ENCODE measurements at places on chromosomes 4 and X. TPM values are rescaled to one million over a fixed set of nuclear protein-coding genes. Genes with fewer than 3 reads are reported as not detected.

- peak; percentile 75 for DNase-seq
Measured at GRCh38 chrX:136130931-136131833, 16.2 kb upstream of the FHL1 start.

GRCh38 chr4:57119054-57119651 lies 9.0 kb upstream of the IGFBP7 start:
- DNase-seq = peak; percentile 96

- DNase-seq = peak; percentile 73
Measured at GRCh38 chr4:70734168-70734954, 12.6 kb downstream of the RUFY3 start.

GRCh38 chr4:74237425-74237966 lies 70.8 kb upstream of the EPGN start:
- DNase-seq = no peak

- peak; percentile 80 for DNase-seq
Measured at GRCh38 chrX:24025741-24026403, 1.1 kb downstream of the KLHL15 start.

GRCh38 chr4:77695774-77696173 lies 90.2 kb downstream of the CXCL13 start:
- DNase-seq = peak; percentile 96

DNA sequence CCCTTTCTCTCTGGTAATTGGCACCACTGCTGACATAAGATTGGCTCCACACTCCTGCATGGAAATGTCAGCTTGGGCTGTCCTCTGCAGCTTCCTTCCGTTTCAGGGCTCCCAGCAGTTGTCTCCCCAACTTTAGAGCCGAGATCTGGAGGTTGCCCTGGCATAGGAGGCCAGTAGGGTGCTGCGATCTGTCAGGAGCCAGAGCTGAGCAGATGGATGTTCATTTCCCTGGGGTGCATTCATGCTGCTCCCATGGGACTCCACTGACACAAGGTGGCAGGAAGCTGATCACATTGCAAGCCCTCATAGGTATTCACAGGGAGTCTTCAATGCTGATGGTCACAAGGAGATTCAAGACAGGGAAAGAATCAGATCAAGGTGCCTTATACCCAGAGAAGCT lies 116.6 kb upstream of the RAI2 start:
- DNase-seq = no peak

DNA sequence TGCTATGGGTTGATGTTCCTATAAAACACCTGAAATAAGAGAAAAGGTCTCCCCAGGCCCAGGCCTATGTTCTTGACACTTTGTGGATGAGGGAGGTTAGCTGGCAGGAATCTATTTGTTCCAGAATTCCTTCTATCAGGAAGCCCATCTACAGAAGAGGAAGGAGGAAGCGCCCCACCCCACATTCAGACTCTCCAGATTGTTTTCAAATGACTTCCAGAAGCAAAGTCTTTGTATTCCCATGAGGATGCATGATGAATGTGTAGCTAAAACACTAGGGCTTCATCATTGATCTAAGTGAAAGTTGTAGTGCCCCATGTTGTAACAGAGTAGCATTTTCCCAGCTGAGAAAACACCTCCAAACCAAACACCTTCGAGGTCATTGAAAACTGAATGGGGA lies 16.4 kb downstream of the OTC start:
- DNase-seq = no peak

DNA sequence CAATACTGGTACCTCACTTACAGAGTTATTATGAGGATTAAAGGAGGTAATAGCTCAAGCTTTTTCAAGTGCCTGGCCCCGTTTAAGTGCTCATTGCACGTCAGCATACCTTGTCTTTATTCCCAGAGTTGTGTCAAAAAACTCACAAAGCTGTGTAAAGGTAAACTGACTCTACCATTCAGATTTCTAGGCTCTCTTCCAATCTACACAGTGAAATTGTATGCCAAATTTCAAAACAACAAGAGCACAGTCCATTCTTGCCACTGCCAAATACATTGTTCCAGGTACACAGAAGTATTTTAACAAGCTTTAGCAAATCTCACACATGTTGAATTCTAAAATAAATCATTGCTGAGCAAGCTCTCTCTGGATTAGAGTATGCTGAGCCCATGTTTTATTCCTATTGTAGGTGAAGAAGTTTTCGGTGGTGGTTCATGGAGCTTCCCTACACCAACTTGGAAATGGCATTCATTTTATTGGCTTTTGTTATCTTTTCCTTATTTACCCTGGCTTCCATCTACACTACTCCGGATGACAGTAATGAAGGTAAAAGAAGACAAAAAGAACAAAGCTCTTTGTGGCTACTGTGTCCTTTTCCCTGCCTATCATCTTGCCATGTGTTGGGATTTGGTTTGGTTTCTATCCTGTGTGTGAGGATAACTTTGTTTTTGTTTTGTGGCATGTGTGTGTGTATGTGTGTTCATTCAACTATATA lies 16.2 kb downstream of the SMIM31 start:
- no peak for DNase-seq

- peak; percentile 64 for DNase-seq
Measured at GRCh38 chr4:15162465-15163283, 160.4 kb downstream of the CPEB2 start.

GRCh38 chr4:41976775-41977516 lies 4.6 kb upstream of the DCAF4L1 start:
- DNase-seq = no peak

GRCh38 chrX:110026099-110026844 lies 23.4 kb downstream of the TMEM164 start:
- peak; percentile 18 for DNase-seq

- DNase-seq = no peak
Measured at GRCh38 chrX:112874614-112875013, 34.0 kb upstream of the AMOT start.

DNA sequence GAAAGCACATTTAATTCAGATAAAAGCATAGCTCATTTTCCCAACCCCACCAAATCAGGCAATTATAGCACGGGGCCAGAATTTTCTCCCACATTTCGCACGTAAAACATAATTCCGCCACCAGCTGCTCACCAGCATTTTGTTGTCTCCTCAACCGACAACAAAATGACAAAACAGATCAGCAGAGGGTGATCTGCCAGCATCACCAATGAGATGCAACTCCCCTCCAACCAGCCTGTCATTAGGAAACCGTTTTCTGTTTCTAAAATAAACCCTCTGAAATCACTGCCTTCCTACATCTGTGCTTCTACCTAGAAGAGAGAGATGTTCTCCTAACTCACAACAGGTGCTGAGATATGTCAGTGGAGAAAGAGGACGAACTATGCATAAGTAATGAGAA lies 654.8 kb upstream of the CPEB2 start:
- no peak for DNase-seq

DNA sequence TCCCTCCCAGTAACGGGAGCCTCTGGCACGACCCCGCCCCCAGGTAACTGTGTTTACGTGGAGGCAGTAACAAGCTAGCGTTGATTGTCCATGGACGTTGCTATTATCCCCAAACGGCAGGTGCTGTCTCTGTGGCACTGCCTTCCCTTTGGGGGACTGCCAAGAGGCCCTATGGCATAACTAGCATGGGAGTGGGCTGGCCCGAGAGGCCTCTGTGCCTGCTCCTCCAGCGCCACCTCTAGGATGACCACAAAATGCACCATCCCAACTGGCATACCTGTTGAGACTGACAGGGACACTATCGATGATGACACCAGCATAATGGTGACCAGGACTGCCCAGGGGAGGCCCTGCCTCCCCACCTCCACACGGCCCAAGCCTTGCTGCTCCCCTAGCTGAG lies 1.5 kb downstream of the SRPK3 start:
- DNase-seq = no peak

- DNase-seq = no peak
Measured at GRCh38 chrX:25277574-25277973, 261.8 kb upstream of the ARX start.

DNA sequence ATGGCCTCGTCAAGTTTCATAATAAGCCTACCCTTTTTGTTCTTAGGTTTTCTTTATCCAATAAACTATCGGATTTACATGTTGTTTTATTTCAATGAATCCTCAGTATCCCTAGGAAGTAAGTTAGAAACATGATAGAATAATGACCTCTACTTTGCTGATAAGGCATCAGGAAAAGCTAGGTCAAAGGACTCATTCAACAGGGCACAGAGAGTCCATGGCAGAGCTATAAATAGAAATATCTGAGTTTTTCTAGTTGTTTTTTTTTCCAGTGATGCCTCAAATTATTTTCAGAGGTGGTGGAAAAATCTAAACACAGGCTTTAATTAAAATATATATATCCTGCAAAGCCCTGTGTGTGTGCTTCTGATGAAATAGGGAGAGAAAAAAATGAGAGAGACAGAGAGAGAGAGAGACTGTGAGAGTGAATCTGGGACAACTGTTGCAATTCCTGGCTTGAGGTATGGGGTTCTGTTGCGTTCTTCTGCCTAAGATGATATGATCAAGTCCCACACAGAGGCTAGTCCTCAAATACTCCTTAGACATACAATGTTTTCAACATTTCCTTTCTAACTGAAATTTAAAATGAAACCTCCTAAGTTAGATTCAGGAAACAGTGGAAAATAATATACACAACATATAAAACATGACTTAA lies 139.9 kb downstream of the HDX start:
- peak; percentile 42 for DNase-seq

DNA sequence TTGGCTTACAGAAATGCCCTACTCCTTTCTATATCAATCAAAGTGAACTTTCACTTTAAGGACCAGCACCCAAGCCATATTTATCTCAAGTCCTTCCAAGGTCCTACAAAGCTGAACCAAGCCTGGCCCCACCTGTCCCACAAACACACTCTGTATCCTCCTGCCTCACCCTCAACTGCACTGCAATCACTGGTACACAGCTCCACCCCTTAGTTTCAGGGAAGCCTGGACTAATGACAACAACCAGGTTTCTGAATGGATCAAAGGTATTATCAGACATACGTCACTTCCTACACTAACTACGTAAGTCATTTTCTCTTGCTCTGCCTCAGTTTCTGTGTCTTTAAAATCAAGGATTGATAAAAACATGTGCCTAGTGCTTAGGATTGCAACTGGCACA lies 205.6 kb upstream of the HS3ST1 start:
- no peak for DNase-seq

DNA sequence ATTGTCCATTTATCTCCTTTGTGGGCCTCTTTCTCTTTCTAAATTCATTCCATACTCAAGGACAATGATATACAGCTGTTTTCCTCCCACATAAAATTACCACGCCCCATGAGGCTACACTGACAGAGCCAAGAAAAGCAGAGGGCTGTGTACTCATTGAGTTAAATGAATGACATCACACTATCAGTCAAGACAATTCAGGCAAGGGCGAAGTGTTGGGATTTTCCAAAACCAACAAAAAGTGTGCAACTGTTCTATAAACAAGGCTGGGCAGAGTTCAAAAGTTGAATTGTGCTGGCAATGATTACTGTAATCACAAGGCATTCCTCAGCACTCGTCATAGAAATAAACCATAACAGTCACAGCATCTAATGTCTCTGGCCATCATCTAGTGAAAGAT lies 799.6 kb upstream of the DIAPH2 start:
- DNase-seq = no peak

GRCh38 chr4:12472087-12472486 lies 1012.1 kb downstream of the RAB28 start:
- no peak for DNase-seq

- DNase-seq = no peak
Measured at GRCh38 chr4:125702406-125702805, 387.7 kb downstream of the FAT4 start.

DNA sequence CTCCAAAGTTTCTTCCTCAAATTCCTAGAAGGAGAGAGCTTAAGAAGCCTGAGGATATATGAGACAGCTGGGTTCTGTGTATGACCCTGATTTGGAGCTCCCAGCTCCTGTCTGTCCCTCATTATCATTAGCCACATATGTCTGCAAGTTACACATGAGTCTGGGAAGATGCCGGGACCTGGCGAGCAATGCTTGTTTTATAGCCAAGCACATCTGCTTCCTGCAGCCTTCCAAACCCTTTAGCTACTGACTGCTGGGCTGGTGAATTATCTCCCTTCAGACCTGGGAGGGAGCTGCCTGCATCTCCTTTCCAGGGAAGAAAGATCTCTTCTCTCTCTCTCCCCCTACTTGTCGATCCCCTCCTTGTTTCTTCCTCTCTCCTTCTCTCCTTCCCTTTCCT lies 556.7 kb upstream of the BOD1L1 start:
- DNase-seq = peak; percentile 30

DNA sequence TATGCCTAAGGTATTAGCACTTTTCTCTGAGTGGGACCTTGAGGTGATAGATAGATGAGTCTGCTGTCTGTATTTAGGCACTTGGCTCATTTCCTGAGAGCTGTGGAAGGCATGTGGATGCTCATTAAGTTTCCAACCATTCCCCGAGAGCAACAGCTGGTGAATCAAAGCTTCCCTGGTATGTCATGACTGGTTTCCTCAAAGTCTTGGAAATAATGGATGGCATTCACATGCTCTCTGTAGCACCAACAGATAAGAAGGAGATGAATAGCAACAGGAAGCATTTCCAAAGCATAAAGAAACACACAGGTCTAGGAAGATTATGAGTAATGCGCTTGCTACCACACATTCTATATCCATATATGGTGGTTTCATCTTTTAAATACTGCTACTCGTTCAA lies 118.3 kb upstream of the ETNPPL start:
- peak; percentile 68 for DNase-seq

GRCh38 chr4:3685081-3685645 lies 81.0 kb upstream of the ADRA2C start:
- no peak for DNase-seq

DNA sequence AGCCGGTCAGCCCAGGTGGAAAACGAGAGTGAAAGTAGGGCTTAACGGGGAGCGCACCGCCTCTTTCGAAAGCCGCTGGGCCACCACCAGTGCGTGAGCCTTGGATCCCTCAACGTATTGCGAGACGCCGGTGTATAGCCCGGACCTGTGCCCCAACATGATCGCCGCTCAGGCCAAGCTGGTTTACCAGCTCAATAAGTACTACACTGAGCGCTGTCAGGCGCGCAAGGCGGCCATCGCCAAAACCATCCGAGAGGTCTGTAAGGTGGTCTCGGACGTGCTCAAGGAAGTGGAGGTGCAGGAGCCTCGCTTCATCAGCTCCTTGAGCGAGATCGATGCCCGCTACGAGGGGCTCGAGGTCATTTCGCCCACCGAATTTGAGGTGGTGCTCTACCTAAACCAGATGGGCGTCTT lies 929 bp downstream of the MAB21L2 start:
- no peak for DNase-seq

MTMR8 gene
- polyA plus RNA-seq = not detected

CCNQ gene
- 29.1 TPM for polyA plus RNA-seq

TCEAL3 gene
- 53.1 TPM for polyA plus RNA-seq

PIR gene
- 5.7 TPM for polyA plus RNA-seq

PASD1 gene
- not detected for polyA plus RNA-seq

USP38 gene
- polyA plus RNA-seq = 9.6 TPM

CSAG1 gene
- polyA plus RNA-seq = not detected

PAGE4 gene
- not detected for polyA plus RNA-seq

WDR17 gene
- 0.29 TPM for polyA plus RNA-seq

FGB gene
- polyA plus RNA-seq = not detected

DCHS2 gene
- not detected for polyA plus RNA-seq

REELD1 gene
- polyA plus RNA-seq = not detected

P2RY8 gene
- polyA plus RNA-seq = 0.04 TPM

Measured in GM23248 (cell line).